ENCODE measurements at places on chromosomes 6 and 20.

DNA sequence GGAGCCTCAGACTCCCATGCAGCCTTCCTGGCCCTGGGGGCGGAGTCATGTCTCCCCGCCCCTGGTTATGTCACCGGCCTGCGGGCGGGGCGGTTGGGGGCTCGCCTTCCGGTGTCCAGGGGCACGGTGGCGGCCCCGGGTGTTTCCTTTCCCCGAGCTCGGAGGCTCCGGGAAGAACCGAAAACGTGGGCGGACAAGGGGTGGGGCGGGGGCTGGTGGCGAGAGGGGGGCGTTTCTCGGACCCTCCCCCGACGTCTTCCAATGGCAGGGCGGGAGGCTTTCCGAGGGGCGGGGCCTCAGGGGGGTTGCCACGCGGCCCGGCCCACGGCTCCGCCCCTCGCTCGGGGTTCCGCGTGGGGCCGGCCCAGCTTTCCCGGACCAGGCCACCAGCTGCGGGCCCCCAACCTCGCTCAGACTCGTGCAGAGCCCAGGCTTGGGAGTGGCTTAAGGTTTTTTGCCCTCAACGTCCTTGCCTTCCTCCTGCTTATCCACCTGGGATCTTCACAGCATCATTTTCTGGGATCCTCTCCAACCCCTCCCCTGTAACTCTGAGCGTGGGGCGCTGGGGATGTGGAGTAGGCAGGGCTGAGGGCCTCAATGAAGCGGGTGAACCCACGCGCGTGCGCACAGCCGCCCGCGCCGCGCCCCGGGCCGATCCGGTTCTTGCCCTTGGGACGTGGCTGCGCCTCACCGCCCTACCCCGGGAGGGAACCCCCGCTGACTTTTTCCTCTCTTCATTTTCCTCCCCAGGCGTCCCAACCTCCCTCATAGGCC is 2.1 kb upstream of the NRN1 start:
- peak; percentile 79 for DNase-seq

GRCh38 chr6:161067749-161068148 is 76.2 kb downstream of the MAP3K4 start:
- DNase-seq: no peak

GRCh38 chr6:131377112-131377705 is 195.8 kb upstream of the ARG1 start:
- DNase-seq: no peak

- peak; percentile 57 for DNase-seq
These were observed 172.4 kb downstream of the ADGB start for GRCh38 chr6:146770965-146771735.

- DNase-seq: no peak
These were observed 39.0 kb downstream of the ADGRF4 start for GRCh38 chr6:47737406-47737805.

- DNase-seq: peak; percentile 61
These were observed 437 bp downstream of the CD40 start for GRCh38 chr20:46118481-46119020.

DNA sequence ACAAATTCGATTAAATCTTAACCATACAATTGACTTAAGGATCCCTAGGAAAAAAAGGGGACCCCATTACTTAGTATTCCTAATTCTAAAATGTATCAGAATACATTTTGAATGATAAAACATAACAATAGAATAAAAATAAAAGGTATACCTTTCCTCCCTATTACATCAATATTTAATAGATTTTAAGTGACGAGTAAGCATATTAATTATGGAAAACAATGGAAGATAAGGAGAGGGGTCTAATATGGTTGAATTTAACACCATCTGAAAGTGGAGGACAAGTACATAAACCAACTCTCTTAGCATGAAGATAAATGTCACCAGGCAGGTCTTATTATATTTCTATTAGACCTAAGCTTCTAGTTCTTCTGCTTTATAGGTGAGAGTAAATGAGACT is 232.1 kb downstream of the HAO1 start:
- no peak for DNase-seq

DNA sequence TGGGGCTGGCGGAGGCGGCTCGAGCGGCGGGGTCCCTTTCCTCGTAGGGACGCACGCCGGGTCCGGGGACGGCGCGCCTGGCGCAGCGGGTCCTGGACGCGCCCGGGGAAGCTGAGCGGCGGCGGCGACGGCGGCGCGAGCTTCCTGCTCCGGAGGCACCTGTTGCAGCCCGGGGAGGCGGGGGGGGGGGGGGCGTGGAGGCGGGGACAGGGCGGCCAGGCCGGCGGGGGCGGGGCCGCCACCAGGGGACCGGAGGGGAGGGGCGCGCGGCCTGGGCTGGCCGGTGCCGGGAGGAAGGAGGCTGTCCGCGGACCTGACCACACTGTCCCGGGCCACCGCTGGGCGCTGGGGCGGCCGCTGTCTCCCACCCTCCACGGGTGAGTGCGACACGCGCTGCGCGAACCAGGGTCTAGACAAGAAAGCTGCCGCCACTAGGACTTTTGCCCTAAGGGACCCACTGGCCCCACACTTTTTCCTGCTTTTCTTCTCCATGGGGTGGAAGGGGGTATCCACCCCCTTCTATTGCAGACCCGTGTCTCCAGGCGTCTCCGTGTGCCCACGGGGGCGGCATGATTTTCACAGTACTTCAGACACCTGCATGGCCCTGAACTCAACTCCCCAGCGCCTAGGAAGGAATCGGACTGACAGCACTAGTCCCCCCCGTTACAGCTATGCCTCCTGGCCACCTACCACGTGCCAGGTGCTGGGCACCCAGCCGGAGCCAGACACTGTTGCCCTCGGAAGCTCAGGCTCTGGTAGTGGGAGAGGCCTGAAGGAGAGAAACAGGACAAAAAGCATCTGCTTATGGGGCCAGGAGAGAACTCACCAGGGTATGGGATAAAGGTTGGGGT is at the start of gene NFATC2:
TSS of gene NFATC2 (minus strand) at position 149 of the 851 bp plus-strand sequence. CDS start 220 bp downstream, outside the sequence.
- DNase-seq: peak; percentile 81

- no peak for DNase-seq
These were observed 23.9 kb downstream of the PSMG4 start for GRCh38 chr6:3282476-3283236.

DNA sequence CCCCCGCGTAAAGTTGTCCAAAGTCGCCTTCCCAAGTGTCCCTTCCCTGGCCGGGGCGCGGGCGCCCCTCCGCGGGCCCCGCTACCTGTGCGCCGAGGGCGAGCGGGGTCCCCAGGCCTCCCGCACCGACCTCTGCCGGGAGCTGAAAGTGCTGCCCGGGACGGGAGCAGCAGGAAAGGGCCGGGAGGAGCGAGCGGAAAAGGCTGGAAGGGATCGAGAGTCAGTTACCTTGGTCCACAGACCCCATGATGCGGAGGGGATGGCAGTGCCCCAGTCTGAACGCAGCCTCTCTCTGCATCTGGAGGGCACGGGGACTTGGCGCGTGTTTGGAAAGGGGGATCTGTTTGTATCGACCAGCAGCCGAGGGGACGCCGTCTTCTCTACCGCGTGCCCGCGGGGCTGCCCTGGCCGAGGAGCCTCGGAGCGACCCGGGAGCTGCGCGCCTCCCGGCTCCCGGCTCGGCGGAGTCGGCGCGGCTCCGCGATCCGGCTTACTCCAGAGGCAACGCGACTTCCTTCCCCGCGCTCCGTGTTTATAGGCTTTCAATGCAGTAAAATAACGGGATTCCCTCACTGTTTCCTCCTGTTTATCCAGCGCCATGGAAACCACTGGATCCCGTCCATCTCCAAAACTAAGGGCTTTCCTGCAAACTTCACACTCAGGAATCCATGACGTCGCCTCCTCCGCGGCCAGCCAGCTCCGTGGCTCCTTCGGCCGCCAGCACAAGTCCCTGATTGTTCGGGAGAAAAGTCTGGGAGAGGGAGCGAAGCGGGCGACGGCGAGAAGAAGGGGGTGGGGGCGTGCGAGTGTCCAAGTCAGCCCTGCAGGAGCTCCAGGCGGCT is 20.0 kb upstream of the NFATC2 start:
- DNase-seq: peak; percentile 75

- DNase-seq: no peak
These were observed 125.3 kb upstream of the PROKR2 start for GRCh38 chr20:5442101-5442500.

DNA sequence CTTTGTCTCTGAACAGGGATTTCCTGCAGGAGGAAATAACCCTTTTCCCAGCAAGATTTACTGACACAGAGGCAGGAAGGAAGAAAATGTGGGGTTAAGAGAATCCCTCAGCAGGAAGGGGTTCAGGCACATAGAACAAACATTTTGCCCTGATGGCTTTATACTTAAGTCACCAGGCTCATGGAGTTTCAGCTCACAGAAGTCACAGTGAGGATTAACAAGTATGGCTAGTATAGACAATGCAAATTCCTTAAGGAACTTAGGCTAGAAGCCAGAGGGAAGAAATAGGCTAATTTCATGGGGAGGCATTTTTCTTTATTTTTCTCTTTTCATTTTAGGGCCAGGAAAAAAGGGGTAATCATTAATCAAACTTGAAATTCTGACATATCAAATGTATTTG is 50.2 kb downstream of the MCHR2 start:
- no peak for DNase-seq

DNA sequence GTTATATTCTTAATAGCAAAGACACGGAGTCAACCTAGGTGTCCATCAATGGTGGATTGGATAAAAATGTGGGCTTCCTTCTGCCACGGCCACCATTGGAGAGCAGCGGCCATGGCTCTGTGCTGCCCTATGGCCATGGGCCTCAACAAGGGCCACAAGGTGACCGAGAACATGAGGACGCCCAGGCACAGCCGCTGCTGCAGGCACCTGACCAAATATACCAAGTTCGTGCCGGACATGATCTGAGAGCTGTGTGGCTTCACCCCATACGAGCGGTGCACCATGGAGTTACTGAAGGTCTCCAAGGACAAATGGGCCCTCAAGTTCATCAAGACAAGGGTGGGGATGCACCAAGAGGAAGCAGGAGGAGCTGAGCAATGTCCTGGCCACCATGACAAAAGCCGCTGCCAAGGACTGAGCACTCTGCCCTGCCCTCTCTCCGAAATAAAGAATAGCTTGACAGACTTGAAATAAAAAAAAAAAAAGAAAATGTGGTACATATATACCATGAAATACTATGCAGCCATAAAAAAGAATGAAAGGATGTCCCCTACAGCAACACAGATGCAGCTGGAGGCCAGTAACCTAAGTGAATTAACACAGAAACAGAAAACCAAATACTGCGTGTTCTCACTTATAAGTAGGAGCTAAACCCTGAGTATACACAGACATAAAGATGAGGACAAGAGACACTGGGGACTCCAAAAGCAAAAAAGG is 81.0 kb downstream of the FKBP5 start:
- no peak for DNase-seq

GRCh38 chr20:19890445-19891051 is 126.6 kb upstream of the NAA20 start:
- no peak for DNase-seq

GRCh38 chr6:47209632-47210031 is 100.1 kb downstream of the TNFRSF21 start:
- DNase-seq: no peak

DNA sequence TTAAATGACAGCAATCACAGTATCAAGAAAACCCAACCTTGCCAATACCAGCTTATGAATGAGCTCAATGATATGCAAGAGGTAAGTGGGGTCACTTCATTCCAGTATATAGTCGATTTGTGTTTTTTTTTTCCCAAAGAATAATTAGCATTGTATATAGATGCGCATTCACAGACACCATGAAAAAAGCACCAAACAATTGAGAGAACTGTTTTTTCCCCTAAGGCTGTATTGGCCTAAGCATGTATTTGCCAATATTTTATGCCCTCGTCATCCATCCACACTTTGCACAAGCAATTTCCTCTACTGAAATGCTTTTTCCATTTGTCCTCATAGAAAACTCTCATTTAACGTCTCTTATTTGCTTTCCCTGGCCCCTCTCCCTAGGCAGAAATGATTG is 213.7 kb downstream of the SAMD5 start:
- no peak for DNase-seq

- DNase-seq: no peak
These were observed 1.6 kb upstream of the RAET1E start for GRCh38 chr6:149899486-149899885.

GRCh38 chr6:137084865-137085617 is 40.3 kb upstream of the IL20RA start:
- DNase-seq: no peak

DNA sequence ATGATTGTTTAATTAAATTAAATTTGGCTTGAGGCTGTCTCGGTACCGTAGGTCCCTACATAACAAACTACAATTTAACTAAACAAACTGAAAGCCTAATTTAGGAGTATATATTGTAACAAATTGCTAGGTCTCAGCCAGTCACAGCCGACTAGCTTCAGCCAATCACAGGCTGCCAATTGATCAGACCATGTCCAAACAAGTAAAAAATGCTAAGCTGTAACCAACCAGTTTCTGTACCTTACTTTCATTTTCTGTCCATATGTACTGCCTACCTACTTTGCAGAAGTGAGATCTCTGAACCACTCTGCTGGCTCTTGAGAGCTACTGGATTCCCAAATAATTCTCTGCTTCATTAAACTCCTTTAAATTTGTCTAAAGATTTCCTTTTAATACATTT is 648.0 kb upstream of the GJE1 start:
- no peak for DNase-seq

DNA sequence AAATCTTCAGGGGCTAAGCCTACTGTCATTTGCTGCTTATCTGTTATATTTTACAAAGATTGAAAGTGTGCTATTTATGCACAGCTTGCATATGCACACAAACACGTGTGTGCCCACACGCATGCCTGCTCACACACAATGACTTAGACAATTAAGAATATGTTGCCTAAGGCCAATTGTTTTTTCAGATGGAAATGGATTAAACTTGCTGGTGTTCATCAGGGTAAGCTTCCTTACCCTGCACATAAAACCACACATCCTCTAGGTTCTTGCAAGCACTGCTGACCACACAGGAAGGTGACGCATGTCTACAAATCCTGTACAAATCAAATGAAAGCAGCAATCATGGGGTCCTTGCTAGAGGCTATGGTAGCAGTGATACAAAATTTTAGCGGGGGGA is 58.4 kb downstream of the GJA10 start:
- peak; percentile 66 for DNase-seq

DNA sequence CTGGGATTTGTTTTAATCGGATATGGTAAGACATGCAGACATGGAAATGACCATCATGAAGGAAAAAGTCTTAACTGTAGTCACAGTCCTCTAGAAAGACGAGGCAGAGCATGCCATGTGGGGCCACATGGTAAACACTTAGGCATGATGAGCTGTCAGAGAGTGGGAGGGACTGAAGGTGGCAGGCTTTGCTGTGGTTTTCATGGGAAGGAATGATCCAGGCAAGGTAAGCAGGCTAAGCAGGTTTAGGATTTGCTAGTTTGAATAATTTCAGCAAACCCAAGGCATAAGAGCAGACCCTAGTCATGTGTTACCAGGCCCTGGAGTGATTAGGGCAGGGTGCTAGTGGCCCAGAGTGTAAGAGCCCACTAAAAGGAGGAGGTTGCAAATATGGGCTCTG is 47.2 kb upstream of the STMND1 start:
- no peak for DNase-seq

DNA sequence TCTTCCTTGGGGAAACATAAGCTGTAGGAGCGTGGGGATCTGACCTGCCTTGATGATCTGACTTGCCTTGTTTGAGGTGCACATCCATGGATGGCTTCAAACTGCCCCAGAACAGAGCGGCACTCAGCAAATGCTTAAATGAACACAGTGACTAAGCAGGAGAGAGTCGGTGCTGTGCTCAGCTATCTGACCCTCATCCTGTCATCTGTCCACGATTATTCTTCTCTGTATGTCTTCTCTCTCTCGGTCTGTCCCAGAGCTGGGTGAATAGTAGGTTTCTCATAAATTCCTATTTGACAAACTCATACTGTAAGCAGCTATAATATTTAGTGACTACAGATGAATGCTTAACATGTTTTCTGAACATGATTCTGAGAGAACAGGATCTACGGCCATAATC is 37.3 kb downstream of the TRAM2 start:
- DNase-seq: no peak

GRCh38 chr20:62355878-62356588 is 11.1 kb downstream of the LAMA5 start:
- DNase-seq: no peak

Data from activated CD8-positive, alpha-beta memory T cell treated with anti-CD3 and anti-CD28 coated beads for 24 hours (primary cell).